ENCODE measurements at places on chromosomes 6 and 20. TPM values are rescaled to one million over a fixed set of nuclear protein-coding genes. Genes with fewer than 3 reads are reported as not detected.

DNA sequence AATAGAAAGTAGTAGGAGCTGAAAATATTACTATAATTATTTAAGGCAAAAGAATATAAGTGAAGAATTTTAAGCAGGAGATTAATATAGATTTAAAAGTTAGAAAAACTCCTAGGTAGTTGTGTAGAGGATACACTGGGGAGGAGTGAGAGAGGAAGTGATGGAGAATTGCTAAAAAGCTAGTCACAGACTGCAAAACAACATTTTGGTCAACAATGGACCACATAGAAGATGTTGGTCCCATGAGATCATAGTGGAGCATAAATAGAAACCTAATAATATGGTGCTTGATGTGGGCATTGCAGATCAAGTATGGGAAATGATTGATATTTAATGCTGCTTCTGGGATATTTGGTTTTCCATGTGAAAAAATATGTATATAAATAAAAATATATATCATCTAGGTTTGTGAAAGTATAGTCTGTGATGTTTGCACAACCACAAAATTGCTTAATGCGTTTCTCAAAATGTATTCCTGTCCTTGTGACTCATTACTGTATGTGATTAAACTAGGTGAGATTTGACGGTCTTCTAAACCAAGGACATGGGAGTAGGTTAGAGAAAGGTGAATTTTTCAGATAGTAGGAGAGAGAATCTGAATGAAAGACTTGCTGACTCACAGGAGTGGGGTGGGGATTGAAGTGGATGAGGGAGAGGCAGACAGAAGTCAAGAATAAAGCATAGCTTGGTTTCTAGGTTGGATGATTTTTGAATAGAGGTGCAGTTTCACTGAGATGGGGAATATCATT, 174.0 kb downstream of the BCKDHB start:
- no peak overlapping the region for H3K4me3 ChIP-seq
- H3K27ac ChIP-seq: no peak overlapping the region
- H3K36me3 ChIP-seq: peaks cover 8% of the 10 kb centered on the region
- no peak for DNase-seq

GRCh38 chr6:11221623-11222384, 10.7 kb downstream of the NEDD9 start:
- H3K27ac ChIP-seq: peak overlapping the region; percentile 74
- H3K36me3 ChIP-seq: peaks cover 69% of the 10 kb centered on the region
- H3K4me1 ChIP-seq: peaks cover 79% of the 10 kb centered on the region
- peak overlapping the region; percentile 53 for H3K4me3 ChIP-seq

GRCh38 chr6:24356310-24356973, 1.4 kb downstream of the DCDC2 start:
- peaks cover 12% of the 10 kb centered on the region for H3K4me1 ChIP-seq
- H3K36me3 ChIP-seq: no peaks in the 10 kb centered on the region
- peaks cover 42% of the 10 kb centered on the region for H3K27me3 ChIP-seq
- DNase-seq: no peak
- H3K4me3 ChIP-seq: no peak overlapping the region

GRCh38 chr20:47230811-47231256, 125.7 kb downstream of the ZMYND8 start:
- no peak overlapping the region for H3K4me3 ChIP-seq
- peaks cover 27% of the 10 kb centered on the region for H3K36me3 ChIP-seq
- H3K4me1 ChIP-seq: no peaks in the 10 kb centered on the region

The HDGFL1 gene
- total RNA-seq: not detected
